ENCODE measurements at places on chromosomes 6 and 20.

- DNase-seq: no peak
Observed at GRCh38 chr6:139368661-139369060, 5.8 kb downstream of the CITED2 start.

GRCh38 chr6:151524059-151524458 lies 30.2 kb downstream of the CCDC170 start:
- no peak for DNase-seq

GRCh38 chr6:157759028-157759427 lies 64.0 kb upstream of the SNX9 start:
- no peak for DNase-seq

- no peak for DNase-seq
Observed at GRCh38 chr6:79201143-79201542, 33.3 kb downstream of the HMGN3 start.

GRCh38 chr6:113529879-113530278 lies 327.3 kb upstream of the MARCKS start:
- no peak for DNase-seq

DNA sequence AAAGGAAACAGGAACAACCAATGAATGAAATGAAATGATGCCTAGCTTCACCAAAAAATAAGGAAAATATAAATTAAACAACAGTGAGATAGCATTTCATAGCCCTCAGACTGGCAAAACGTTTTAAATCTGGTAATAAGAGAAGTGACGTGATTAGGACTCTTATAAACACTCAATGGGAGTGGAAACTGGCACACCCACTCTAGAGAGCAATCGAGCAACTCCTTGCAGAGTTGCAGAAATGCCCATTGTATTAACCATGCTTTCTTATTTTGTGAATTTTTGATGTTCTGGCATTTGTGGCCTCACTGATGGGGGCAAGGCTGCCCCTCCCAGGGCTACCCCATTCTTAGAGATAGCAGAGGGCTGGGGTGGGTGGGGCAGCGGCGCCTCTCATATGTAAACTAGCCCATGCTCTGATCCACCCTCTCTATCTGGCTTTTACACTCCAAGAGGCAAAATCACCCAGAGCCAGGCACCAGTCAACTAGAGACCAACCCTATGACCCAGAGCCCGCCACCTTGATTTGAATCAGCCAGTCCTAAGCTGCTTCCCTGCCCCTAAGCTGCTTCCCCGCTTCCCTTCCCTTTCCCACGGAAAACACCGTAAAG lies 6.4 kb upstream of the PNPLA1 start:
- DNase-seq: no peak

DNA sequence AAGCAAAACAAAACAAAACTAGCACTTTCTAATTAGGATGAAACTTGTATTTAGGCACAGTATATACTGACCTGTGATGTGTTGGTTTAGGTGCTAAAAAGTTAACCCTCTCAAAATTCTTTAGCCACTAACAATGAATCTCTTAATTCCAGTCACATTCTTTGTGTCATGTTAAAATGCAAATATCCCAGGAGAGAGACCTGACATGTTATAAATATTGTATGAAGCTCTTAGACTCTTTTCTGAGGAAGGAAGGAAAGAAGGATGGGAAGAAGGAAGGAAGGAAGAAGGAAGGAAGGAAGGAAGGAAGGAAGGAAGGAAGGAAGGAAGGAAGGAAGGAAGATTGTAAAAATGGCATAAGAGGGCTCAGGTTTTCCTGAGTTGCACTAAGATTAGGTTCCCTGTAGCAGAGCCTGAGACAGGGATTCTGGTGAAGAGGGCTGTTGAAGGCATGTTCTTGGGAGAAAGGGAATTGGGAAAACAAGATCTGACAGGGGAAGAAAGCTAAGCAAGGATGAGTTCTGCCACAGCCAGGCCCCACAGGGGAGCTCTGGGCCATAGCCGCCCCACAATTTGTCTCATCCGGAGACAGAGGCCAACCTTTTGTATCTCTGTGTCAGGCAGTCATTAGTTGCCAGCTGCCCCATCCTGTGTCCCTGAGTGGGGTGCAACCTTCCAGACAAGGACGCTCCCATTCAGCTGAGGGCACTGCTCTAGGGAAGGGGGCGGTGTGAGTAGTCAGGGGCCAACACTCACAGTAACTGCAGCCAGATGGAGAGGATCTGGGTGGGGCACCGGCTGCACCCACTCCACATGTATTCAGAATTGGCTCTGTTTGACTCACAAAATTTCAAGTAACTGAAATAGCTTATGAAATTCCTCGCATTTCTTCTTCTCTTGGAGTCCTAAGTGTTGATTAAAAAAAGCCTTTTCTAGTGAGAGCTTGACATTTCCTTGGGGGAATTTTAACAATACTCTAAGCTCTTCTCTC lies 189.3 kb upstream of the ARG1 start:
- DNase-seq: no peak

DNA sequence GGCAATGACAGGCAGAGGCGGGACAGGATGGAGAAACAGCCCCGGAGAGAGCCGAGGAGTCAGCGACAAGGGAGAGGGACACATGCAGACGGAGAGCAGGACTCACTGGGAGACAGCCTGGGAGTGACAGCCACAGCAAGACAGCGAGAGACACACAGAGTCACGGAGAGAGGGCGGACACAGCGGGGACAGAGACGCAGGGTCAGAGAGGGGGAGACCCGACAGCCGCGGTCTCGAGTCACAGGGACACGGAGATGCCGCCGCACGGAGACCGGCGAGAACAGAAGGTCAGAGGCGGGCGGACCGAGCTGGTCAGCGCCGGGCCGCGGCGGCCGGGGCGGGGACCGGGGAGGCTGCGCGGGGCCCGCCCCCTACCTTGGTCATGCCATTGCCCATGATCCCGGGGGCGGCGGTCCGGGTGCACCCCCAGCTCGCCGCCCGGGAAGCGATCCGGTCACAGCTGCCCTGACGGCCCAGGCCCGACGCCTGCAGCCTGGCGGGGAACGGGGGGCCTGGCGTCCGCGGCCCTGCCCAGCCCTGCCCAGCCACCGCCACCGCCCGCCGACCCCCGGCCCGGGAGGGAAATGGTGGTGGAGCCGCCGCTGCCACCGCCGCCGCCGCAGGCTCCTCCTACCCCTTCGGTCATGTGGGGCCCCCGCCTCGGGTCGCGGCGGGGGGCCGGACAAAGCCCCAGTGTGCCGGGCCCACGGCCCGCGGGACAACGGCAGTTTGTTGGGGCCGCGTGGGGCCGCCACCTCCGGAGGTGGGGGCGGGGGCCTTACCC lies at the start of the genes DUSP15 and TTLL9:
Gene DUSP15, minus strand, starts transcription at position 586 of the 784 bp plus-strand sequence. Its CDS starts 190 bp downstream, at position 396.
Gene TTLL9, plus strand, starts transcription at position 693 of the 784 bp plus-strand sequence. CDS start 493 bp downstream, outside the sequence.
- no peak for DNase-seq

GRCh38 chr6:40810171-40810570 lies 223.0 kb upstream of the LRFN2 start:
- DNase-seq: no peak

GRCh38 chr6:52571099-52571755 lies 5.6 kb downstream of the TRAM2 start:
- no peak for DNase-seq

GRCh38 chr6:30882759-30883684 lies 1.3 kb upstream of the DDR1 start:
- peak; percentile 52 for DNase-seq

DNA sequence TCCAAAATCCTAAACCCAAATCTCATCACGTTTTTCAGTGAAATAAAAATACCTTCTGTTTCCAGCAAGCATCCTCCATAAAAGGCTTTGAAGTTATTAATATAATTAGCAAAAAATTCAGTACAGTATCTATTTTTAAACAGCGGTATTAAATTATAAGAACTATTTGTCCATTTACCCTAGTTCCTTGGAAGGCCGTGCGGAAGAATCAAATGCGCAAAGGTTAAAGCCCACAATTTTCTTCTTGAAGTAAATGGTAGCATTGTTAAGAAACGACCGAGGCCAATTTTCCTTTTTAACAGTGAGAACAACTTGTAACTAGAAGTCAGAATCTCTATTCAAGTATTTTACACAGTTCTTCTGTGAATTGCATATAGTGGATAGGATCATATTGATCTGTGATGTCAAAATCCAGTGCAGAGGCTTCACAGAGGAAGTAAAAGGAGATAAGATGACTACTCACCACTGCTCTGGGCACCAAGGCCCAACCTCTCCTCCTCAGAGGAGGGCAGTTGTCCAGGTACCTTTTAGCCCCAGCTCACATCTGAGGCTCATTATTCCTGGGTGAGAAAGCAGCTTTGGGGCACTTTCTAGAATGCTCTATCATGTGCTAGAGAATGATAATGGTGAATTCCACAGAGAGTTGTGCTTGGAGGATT lies 36.3 kb downstream of the TNFAIP3 start:
- DNase-seq: no peak

DNA sequence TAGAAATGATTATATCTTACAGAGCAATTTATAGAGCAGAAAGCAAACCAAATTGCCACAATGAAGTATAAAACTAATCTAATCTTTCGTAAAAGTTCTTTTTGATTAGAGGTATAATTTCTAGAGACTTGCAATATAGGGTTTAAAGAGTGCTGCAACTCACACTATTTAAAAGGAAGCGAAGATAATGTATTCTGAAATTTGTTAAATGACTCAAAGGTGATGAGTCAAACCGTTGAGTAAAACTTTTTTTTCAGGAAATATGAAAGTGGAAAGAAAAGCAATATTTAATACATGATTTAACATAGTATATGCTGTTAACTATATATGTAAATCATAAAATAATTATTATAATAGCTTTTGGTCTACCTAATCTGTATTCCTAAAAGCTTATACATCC lies 133.6 kb downstream of the SYNE1 start:
- DNase-seq: no peak

Data from NCI-H2029 (cell line).